CD4-positive, alpha-beta T cell (primary cell): ENCODE measurements at places on chromosomes 1 and 21. TPM values are rescaled to one million over a fixed set of nuclear protein-coding genes. Genes with fewer than 3 reads are reported as not detected.

PODN gene
- total RNA-seq, result not detected

ATP5PF gene
- total RNA-seq, result 30.3 TPM

DENND2C gene
- 2.0 TPM for total RNA-seq

TSPEAR gene
- not detected for total RNA-seq

GATAD2B gene
- total RNA-seq, result 51.6 TPM

PADI3 gene
- not detected for total RNA-seq

TAS1R1 gene
- total RNA-seq, result not detected

KIF2C gene
- 0.82 TPM for total RNA-seq

SLAMF9 gene
- total RNA-seq, result not detected

S100A3 gene
- total RNA-seq, result not detected

TRPM2 gene
- 2.9 TPM for total RNA-seq

TNFAIP8L2 gene
- total RNA-seq, result 0.70 TPM

ZNF697 gene
- 0.05 TPM for total RNA-seq

GRCh38 chr1:183807549-183808168 is 2.7 kb downstream of the RGL1 start:
- DNase-seq, result no peak

- no peak for DNase-seq
Measured at GRCh38 chr1:97384294-97384968, 536.4 kb downstream of the DPYD start.

- no peak for DNase-seq
Measured at GRCh38 chr1:178645808-178646200, 79.2 kb upstream of the RALGPS2 start.

GRCh38 chr1:244369256-244370057 is 82.3 kb downstream of the ADSS2 start:
- no peak for DNase-seq

GRCh38 chr1:225603538-225604354 is 49.2 kb downstream of the ENAH start:
- no peak for DNase-seq

DNA sequence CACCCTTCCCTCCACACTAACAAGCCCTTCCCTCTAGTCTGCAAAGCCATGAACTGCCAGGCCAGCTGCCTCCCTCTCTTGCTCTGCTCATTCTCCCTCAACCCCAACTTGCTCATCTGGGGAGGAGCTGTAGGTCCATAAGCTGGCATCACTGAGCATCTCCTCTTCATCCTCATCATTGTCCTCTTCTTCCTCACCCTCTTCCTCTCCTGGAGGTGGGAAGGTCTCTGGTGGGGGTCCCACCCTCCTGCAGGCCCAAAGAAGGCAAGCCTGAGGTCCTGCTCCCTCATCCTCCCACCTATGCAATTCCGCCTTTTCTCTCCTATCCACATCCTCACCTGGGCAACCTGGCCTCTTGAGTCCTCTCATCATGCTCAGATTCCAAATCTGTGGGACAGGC is 2.7 kb downstream of the ZNF692 start:
- DNase-seq, result no peak

DNA sequence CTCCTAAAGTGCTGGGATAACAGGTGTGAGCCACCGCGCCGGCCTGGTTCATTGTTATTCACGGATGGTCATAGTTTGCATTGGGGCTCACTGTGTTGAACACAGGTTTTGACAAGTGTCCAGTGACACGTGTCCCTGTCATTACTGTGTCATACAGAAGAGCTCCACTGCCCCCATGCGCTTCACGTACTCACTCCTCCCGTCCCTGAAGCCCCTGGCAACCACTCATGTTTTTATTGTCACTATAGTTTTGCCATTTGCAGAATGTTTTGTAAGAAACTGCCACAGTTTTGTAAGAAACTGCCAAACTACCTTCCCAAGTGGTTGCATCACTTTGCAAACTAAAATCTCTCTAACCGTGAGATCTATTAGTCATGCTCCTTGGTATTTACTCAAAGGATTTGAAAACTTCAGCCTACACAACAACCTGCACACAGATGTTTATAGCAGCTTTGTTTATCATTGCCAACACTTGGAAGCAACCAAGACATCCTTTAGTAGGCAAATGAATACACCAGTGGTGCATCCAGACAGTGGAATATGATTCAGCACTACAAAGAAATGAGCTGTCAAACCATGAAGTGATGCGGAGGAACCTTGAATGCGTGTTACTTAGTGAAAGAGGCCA is 163.2 kb upstream of the COL6A1 start:
- DNase-seq, result no peak

- DNase-seq, result no peak
Measured at GRCh38 chr1:11492235-11492634, 13.3 kb downstream of the DISP3 start.

DNA sequence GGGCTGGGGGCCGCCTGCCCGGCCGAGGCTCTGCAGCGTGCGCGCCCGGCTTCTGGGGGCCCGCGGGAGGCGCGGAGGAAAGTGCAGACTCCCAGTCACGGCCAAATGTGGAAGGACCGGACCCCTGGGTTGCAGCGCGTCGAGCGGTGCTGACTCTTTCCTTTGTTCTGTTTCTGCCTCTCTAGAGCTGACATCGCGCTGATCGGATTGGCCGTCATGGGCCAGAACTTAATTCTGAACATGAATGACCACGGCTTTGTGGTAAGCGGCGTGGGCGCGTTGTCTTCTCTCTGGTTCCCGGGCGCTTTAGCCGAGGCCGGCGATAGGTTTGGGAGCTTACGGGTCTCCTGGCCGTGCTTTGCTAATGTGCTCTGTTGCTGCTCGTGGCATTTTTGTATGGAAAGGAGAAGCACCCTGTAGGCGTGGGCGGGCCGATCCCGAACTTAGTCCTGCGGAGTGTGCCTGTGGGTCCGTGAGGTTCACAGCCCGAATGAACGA is 629 bp downstream of the PGD start:
- DNase-seq, result no peak

DNA sequence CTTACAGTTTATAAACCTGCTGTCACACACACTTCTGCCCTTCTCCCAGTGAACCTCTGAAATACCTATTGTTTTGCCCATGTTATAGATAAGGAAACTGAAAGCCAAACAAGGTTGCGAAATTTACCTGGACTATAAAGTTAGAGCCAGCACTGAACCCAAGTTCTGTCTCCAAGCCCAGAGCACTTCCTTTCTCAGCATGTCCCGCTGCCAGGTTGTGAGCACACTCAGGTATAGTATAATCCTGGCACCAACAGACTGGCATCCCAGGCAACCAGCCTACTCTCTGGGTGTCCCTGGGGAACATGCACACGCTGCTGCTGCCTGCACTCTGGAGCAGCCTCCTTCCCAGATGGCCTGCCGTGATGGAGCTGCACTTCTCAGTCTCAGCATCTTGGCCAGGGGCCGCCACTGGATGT is 45.1 kb downstream of the PGBD5 start:
- no peak for DNase-seq

GRCh38 chr1:58850636-58851035 is 66.8 kb upstream of the JUN start:
- DNase-seq, result no peak

GRCh38 chr21:43786807-43787440 is 2.5 kb upstream of the RRP1 start:
- no peak for DNase-seq

- no peak for DNase-seq
Measured at GRCh38 chr21:42518626-42519025, 5.0 kb downstream of the SLC37A1 start.

- DNase-seq, result no peak
Measured at GRCh38 chr1:118902711-118903191, 85.4 kb downstream of the TBX15 start.

DNA sequence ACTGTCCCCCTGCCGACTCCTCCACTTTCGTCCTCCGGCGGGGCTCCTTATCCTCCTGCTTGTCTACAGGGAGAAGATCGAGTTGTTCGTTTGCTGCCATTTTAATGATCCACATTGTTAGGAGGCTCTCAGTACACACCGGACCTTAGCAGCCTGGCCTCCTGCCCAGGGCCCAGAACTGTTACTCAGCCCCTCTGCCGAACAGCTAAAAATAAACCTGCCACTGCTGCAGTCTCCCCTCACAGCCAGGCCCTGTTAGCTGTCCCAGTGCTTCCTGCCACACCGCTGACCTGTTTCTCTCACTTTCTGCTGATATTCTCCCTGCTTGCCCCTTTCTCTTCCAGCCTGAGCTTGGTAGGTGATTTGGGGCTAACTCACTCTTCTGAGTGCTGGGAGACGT is 8.3 kb downstream of the MAPKAPK2 start:
- no peak for DNase-seq

DNA sequence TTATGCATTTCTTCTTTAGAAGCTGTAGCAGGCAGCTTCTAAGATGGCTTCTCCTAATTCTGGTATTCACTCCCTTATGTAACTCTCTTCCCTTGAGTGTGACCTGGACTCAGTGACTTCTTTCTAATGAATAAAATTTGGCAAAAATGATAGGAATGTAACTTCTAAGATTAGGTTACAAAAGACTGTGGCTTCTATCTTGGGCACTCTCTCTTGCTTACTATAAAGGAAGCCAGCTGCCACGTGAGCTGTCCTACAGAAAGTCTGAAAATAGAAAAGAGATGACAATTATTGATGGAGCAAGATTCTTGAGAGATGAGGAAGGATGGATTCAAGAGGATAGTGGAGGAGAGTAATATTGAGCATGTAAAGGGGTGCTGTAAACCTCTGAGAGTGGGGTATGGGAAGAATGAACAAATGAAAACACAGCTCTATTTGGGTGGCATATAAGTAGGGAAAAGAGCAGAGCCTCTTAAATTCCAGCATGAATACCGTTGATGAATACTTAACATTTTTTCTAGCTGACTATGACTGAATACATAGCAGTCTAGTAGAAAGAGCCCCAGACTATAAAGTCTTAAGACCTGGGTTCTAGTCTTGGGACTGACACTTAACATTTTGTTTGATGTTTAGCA is 5.5 kb downstream of the TSEN15 start:
- DNase-seq, result no peak

DNA sequence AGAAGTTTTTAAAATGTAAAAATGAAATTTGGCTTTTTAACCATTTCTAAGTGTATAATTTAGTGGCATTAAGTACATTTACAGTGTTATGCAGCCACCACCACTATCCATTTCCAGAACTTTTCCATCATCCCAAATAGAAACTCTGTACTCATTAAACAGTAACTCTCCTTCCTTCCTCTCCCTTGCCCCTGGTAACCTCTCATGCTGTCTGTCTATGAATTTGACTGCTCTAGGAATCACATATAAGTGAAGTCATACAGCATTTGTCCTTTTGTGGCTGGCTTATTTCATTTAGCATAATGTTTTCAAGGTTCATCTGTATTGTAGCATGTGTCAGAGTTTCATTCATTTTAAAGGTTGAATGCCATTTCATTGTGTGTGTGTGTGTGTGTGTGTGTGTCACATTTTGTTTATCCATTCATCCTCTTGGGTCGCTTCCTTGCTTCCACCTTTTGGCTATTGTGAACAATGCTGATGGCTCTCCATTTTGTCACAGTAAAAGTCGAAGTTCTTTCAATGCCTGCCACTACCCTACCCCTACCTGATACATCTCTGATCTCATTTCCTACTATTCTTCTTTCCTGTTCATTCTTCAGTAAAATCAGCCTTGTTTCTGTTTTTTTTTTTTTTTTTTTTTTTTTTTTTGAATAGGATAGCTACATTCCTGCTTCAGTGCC is 45.3 kb downstream of the F3 start:
- DNase-seq, result no peak

DNA sequence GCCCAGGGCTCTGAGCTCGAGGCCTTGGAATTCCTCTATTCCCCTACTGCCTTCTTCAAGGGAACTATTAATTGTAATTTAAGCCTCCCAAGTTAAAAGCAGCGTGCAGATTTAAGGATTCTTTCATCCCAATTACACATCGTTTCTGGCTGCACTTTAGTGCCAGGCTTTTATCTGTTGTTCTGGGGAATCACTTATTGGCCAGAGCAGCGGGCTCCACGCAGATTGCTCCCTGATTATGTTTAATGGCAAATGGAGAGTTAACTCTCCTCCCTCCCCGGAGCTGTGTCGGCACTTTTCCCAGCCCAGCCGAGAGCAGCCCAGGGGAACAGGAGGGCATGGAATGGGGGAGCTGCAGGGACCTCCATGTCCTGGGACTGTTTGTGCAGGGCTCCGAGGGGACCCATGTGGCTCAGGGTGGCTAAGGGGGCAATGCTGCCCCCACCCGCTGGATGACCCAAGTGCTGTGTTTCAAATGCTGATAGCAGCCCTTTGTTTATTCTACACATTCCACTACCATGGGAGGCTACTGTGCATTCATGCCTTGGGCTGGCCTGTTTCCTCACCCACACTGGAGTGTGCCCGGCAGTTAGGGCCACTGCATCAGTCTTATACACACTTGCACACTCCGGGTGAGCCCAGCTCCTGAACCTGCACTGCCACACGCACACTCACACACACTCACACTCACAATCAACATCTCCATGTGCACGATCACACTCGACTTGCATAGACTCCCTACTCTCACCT is 93.3 kb upstream of the POU3F1 start:
- no peak for DNase-seq

GRCh38 chr21:42734323-42734971 is 81.0 kb downstream of the PDE9A start:
- DNase-seq, result no peak

GRCh38 chr1:153510984-153511410 is 24.8 kb downstream of the S100A6 start:
- DNase-seq, result peak; percentile 70

DNA sequence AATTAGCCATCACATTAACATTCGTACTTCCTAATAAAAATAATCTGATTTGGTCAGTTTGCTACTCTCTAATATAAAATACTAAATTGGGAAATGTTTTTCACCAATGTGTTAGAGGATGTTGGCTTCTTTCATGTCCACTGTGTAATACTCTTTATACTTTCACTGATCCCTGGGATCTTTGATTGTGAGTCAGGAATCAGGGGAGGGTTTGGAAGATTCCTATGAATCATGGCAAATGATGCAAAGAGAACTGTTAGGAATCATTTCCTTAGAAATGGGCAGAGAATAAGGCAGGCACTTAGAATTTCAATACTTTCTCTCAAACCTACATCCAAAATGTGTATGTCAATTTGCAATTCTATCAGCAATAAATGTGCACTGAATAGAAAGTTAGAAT is 31.0 kb downstream of the KRTAP24-1 start:
- no peak for DNase-seq

DNA sequence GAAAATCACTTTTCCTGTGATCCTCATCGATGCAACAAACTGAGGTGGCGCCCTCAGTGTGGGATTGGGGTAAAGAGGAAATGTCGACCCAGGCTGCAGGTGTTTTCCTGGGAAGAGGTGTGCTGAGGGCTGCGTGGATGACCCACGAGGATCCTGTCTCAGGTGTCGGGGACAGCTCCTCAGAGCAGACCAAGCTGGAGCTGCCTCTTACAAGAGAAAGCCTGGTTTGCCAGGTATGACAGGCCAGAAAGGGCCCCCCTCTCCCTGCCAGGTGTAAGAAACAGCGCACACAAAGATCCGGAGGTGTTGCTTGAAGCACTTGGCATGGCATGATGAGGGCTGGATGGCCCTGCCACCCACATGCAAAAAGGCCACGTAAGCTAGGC is 12.6 kb downstream of the FHAD1 start:
- DNase-seq, result no peak
